ENCODE measurements at places on chromosomes 6 and 20.

- DNase-seq = no peak
Observed at GRCh38 chr6:36265744-36266143, 4.1 kb upstream of the PNPLA1 start.

DNA sequence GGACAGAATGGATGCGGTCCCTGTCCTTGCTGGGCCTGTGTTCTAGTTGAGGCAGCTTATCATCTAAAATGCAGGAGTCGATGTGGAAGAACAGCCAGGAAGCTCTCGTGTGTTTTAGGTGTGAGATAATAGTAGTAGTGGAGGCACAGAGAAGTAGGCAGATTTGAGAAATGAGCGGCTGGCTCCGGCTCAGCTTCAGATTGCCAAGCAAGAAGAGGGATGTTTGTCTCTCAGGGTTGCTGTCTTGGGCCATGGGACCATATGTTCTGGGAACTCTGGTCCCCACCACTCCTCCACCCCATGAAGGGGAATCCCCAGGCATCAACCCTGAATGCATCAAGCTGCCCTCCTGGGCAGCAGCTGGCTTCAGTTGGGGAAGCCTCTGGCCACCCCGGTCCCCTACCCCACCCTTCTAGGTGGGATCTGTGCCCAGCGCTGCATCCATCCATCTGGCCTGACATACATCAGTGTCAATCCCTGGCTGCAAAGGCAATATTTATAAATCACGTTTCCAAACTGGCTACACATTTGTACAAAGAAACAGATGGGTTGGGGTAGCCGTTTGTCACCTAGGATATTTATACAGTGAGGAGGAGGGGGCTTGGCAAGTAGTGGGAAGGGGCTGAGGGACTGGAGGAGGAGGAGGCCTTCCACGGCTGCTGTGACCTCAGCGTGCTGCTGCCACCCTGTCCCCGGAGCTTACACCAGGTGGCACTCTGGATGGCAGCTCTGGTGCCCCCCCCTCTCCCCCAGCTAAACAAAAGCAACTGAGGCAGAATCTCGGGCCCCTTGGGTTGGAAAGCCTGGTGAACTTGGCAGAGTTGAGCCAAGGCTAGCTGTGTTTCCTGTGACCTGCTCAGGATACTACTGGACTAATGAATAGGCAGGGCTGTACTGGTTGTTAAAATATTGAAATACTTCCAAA is 64.4 kb downstream of the CD40 start:
- peak; percentile 84 for DNase-seq

DNA sequence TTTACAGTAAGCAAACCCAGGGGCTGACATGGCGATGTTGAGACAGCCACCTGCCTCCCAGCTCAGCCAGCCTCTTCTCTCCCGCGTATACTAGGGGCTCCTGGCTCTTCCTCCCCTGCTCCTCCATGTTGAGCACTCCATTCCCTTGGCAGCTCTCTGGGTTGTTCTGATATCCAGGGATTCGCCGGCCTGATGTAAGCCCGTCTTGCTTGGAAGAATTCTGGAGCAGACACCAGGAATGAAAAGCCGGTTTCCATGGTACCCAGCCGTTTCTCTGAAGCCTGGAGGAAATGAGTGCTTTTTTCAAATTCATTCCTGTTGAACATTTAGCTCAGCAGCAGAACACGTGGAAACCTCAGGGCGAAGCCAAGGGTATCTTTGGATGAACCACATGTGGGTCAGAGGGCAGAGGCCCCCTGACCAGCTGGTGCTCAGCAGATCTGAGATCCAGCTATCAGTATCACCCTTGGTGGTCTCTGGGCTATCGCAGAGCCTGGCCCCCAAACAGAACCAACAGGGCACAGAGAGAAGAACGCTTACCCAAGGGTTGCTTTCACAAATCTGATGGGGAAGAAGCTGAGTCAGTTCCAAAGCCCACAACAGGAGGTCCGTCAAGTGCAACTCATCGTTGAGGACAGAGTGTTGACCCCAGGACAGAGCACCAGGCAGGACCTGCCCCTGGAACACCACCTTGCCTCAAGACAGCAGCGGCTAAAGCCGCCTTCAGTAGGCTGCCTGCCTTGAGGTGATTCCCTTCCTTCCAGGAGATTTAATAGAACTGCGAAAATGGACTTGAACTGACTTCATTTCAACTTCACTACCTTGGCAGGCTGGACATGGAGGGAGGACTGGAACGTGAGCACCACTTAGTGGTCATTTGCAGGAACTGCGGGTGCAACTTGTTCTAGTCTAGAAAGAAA is 96.1 kb upstream of the RIN2 start:
- DNase-seq = no peak

DNA sequence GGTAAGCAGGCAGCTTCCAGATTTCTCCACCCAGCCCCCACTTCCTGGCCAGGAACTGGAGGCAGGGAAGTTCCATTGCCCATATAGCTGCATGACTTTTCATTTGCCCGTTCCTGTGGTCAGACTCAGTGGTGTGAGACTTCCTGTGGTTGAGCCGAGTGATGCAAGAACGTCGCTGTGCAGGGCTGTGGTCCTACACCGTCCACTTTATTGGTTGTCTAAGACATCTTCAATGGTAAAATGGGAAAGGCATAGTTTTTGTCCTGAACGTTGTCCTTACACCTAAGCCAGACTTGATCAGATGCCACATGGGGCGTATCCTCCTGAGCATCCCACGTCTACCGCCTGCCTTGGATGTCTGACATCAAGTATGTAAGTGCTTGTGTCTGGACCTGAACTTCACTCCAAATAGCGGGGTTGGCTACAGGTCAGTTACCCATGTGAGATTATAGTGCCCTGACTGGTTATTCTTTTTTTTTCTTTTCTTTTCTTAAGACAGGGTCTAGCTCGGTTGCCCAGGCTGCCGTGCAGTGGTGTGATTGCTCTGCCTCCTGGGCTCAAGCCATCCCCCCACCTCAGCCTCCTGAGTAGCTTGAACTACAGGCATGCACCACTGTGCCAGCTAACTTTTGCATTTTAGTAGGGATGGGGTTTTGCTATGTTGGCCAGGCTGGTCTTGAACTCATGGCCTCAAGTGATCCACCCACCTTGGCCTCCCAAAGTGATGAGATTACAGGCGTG is 25.9 kb upstream of the GTSF1L start:
- DNase-seq = no peak

- DNase-seq = no peak
Observed at GRCh38 chr6:81561731-81562130, 190.8 kb downstream of the TENT5A start.

DNA sequence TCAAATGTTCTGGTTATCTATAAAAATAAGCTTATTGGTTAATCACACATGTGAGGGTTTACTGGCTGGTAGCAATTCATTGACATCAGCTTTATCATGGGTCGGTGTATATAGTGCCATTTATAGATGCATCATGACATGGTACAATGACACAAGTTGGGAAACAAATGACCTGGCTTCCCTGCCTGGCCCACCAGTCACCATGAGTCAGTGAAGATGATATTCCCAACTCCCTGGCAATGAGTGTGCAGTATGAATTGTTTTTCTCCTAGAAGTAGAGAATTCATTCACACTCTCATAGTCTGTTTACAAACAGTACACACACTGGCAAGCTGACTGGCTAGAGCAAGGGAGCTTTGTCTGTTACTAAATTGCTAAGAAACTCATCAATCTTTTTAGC is 37.2 kb upstream of the CALHM6 start:
- no peak for DNase-seq

GRCh38 chr20:32017711-32018251 is 7.5 kb downstream of the CCM2L start:
- DNase-seq = no peak

DNA sequence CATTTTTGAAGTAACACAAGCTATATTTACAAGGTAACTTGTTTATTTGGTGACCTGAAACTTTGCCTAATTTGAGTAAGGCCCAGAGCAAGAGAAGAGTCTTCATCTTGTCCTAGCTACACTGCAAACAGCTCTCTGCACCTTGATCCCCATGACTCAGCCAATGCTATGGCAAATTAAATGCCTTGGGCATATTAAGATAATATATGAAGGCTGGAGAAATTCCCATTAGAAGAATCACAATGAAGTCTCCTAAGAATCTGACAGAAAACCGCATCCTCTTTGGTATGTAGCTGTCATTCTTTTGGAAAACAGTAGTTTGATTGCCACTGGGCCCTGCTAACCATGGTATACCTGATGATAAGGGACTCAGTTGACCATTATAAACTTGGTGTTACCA is 204.5 kb downstream of the UBE3D start:
- DNase-seq = no peak

- DNase-seq = no peak
Observed at GRCh38 chr20:36035745-36036144, 67.4 kb downstream of the CNBD2 start.

- no peak for DNase-seq
Observed at GRCh38 chr6:120410586-120410985, 923.7 kb downstream of the TBC1D32 start.

DNA sequence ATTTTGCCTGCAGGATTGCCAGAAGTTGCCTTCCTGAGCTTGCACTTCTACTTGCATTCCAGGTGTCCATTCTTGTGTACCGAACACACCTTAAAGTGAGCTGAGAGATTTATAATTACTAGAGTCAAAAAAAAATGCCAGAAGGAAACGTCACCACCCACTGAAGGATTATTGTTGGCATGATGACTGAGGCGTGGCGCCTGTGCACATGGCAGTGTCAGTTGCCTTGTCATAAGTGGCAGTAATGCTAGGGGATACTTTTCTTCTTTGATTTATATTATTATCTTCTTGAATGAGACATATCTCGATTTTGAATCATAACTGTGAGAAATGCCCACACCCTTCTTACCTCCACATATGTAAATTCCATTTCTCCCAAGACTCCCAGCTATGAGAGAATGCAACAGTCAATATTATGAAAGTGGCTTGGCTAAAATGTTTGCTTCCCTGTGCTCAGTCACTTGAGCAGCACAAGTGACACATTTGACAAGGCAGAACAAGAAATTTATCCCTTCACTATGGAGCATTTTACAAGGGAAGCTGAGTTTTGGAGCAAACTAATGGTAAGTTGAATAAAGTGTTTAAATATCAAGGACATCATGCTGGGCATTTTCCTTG is 149.5 kb upstream of the SASH1 start:
- DNase-seq = no peak

DNA sequence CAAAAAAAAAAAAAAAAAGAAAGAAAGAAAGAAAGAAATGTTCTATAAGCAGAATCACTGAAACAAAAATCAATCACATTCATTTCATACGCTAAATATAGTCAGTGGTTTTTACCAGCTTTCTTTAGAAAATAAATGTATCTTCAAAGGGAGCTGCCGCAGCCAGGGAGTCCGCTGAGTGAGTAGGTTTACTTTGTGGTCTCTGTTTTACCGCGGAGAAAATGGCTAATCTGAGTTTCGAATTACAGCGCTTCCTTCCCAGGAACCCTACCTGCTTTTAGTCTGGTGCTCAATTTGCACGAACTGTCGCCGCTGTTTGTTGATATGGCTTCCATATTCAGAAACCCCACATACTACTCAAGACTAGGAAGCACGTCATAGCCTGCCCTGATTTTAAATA is 102.4 kb downstream of the TFAP2A start:
- DNase-seq = no peak

DNA sequence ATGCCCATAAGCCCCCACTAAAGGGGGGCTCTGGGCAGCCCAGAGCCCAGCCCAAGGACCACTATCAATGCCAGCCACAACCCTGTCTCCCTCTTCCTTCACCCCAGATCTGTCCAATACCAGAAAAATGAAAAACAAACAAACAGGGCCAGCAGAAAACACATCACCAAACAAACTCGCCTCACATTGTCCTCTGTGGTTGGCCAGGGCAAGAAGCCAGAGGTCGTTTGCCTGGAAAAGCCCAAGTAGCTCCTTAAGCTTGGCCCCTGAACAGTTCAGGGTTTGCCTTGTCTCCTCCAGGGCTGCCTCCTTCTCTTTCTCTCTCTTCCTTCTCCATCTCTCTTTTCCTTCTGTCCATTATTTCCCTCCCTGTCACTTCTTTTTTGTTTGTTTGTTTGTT is 10.1 kb upstream of the SCUBE3 start:
- DNase-seq = no peak

DNA sequence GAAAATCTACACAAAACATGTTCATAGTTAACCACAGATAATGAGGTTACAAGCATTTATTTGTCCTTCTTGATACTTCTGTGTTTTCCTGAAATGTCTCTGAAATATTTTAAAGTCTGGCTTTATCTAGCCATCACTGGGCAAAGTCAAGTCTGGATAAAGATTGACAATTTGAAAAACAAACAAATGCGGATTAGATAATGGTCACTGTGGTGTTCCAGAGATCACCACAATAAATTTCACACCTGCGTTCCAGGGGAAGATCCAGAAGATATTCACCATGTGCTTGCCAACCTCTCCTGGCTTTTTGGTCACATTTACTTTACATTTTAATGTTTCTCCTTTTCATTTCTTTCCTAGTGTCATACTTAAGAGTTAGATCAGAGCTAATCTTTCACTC is 109.7 kb upstream of the CCDC28A start:
- DNase-seq = no peak

GRCh38 chr6:23688650-23689049 is 437.4 kb upstream of the NRSN1 start:
- DNase-seq = no peak

- DNase-seq = peak; percentile 78
Observed at GRCh38 chr6:13248053-13248452, 80.3 kb downstream of the TBC1D7 start.

DNA sequence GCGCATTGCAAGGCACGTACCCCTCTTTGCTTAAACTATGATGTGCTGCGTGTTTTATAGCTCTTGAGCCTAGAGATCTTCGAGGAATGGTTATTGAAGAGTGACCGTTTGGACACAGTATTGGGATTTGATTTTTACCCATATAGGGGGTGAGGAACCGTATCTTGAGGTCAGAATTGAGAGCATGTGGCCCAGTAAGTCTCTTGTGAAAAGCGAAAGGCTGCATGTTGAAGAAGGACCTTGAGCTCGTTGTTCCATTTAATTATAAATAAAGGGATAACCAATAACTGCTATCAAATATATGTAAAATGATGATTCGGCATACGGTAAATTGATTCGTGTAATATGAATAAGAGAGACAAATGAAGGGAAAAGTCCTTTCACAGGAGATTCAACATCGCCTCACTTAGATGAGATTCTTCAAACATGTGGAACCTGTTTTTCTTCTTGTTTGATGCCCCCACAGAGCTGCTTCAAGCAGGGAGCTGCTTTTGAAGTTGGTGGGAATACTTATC is 66.6 kb downstream of the AKAP12 start:
- no peak for DNase-seq

- DNase-seq = no peak
Observed at GRCh38 chr6:1640476-1640875, 30.8 kb downstream of the FOXC1 start.

GRCh38 chr6:33143113-33143770 is 49.0 kb downstream of the COL11A2 start:
- no peak for DNase-seq

DNA sequence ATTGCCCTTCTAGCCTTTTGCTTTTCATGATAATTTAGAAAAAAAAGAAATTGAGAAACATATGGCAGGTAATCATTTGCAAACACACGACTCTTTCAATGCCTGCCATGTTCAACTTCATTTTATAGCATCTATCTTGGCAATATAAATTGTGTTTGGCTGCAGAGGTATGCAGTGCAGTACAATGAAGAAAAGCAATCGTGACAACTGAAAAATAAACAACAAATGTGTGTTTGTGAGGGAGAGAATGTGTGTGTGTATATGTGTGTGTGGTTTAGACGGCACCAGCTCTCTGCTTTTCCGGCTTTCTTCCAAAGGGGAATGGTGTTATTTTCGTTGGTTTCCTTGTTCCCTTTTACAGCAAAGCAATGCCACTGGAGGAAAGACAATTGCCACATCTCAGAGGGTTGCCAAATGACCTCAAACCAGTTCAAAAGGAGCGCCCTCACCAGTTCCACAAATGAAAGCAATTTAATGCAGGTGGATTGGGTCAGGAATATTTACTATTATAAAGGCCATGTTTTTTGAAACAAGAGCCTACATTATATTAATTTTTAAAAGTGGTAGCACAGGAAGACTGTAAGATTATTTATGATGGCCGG is 587.2 kb downstream of the PRKN start:
- DNase-seq = no peak

All from DMS 273 treated with DMSO at 0.1 percent for 48 hours (cell line).